NCI-H226 (cell line): ENCODE measurements at places on chromosomes 7 and 10.

- no peak for DNase-seq
These were observed 85.2 kb upstream of the AMPH start for GRCh38 chr7:38716397-38716796.

DNA sequence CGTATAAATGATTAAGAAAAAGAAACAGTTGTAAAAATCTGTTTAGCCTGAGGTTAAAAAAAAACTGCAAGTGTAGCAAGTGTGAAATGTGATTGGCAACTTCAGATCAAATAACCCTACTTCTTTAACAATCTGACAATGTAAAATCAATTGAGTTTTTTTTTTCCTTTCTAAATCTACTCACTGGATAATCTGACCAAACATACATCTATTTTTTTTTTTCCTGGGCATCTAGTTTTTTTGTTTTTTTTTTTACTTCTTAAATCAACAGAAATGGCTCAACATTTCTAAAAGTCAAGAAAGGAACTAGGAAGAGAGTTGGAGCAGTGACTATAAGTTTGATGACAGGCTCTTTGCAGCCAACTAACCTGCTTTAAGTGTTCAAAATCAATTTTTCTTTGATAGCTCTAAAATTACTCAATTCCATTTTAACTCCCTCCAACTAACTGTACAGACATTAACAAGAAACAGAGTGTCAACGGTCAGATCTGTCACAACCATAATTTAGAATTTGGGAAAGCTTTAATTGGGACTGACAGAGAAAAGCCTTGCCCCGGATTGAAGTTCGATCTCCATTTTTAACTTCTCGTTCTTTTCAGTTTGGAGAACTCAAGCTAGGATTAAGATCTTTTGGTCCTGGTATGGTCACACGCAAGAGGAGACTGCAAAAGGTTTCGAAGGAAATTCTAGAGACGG is 1.2 kb downstream of the ARL3 start:
- no peak for DNase-seq

DNA sequence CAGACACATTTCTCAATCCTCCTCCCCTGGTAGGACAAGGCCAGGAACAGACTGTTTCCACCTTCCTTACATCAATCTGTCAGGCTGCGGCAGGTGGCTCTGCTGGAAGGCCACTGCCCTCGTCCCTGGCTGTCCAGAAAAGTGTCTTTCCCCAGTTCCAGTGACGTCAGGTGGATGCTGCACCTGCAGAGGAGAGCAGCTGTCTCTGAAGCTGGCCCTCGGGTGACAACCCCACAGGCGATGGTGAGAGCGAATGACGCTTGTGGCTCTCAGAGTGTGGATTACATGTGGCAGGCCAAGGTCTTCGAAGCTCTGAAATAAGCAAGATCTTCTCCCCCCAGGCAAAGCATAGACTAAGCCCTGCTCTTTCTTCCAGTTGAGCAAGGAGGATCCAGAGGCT is 146.9 kb upstream of the RET start:
- no peak for DNase-seq

DNA sequence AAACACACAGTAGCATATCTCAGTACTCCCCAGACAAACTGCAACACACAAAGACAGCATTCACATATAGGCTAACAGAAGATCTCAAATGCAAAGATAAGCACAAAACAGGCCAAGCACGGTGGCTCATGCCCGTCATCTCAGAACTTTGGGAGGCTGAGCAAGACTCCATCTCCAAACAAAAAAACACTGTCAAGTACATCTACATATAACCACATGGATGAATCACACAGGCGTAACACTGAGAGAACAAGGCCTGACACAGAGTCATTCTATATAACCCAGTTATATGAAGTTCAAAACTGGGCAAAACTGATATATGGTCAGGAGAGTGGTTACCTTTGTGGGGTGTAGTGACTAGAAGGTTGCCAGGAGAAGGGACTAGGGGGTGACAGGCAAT is 506.4 kb downstream of the KCNMA1 start:
- no peak for DNase-seq

DNA sequence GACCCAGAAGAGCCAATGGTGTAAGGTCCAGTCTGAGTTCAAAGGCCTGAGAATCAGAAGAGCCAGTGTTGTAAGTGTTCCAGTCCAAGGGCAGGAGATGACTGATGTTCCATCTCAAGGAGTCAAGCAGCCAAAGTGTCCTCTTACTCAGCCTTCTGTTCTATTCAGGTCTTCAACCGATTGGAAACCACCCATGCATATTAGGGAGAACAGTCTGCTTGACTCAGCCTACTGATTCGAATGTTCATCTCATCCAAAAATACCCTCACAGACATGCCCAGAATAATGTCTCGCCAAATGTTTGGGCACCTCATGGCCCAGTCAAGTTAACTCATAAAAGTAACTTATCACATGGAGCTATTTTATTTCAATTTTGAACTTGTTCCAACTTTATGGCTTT is 2.9 kb upstream of the WDFY4 start:
- DNase-seq, result no peak

GRCh38 chr7:93921607-93922566 is at the start of gene GNG11:
Gene GNG11 (plus strand): TSS chr7:93921735. CDS start chr7:93922138, 403 bp downstream.
- DNase-seq, result no peak

GRCh38 chr7:154584352-154585252 is 418.3 kb downstream of the PAXIP1 start:
- no peak for DNase-seq

- no peak for DNase-seq
These were observed 6.5 kb downstream of the MNX1 start for GRCh38 chr7:157003756-157004520.

- DNase-seq, result peak; percentile 33
These were observed 9.3 kb downstream of the TCAF1 start for GRCh38 chr7:143892527-143893300.

GRCh38 chr10:72460284-72460876 is 105.7 kb upstream of the DNAJB12 start:
- no peak for DNase-seq

GRCh38 chr10:58998924-58999713 is 177.3 kb upstream of the PHYHIPL start:
- no peak for DNase-seq

- DNase-seq, result no peak
These were observed 15.1 kb upstream of the RET start for GRCh38 chr10:43061760-43062159.

GRCh38 chr7:5143106-5143505 is 46.9 kb upstream of the WIPI2 start:
- no peak for DNase-seq

GRCh38 chr7:29370531-29371314 is 176.1 kb downstream of the CHN2 start:
- peak; percentile 78 for DNase-seq
